ENCODE measurements at places on chromosomes 4 and X. TPM values are rescaled to one million over a fixed set of nuclear protein-coding genes. Genes with fewer than 3 reads are reported as not detected.

Gene RBM46
- not detected for total RNA-seq

Gene PPEF2
- total RNA-seq = under 0.01 TPM

Gene TLR6
- total RNA-seq = 7.8 TPM

Gene ADH1A
- total RNA-seq = not detected

Gene HS3ST1
- 0.22 TPM for total RNA-seq
